ENCODE measurements at places on chromosomes 1 and 21. TPM values are rescaled to one million over a fixed set of nuclear protein-coding genes. Genes with fewer than 3 reads are reported as not detected.

DNA sequence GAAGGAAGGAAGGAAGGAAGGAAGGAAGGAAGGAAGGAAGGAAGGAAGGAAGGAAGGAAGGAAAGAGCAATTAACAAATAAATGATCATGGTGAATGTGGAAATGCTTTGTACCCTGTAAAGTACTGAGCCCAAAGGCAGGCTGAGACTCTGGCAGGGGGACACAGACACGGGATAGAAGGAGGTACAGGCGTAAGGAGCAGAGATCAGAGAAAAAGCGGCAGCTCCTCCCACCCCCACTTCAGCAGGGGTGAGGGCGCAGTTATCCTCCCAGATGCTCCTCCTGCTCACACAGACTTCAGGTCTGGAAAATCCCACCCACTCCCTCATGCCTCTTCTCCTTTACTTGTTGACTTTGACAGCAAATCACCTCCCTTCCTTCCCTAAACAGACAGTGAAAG is 464.5 kb downstream of the MATN1 start:
- H3K4me3 ChIP-seq = no peak overlapping the region
- H3K27me3 ChIP-seq = peaks cover 25% of the 10 kb centered on the region
- no peaks in the 10 kb centered on the region for H3K36me3 ChIP-seq
- DNase-seq = no peak

DNA sequence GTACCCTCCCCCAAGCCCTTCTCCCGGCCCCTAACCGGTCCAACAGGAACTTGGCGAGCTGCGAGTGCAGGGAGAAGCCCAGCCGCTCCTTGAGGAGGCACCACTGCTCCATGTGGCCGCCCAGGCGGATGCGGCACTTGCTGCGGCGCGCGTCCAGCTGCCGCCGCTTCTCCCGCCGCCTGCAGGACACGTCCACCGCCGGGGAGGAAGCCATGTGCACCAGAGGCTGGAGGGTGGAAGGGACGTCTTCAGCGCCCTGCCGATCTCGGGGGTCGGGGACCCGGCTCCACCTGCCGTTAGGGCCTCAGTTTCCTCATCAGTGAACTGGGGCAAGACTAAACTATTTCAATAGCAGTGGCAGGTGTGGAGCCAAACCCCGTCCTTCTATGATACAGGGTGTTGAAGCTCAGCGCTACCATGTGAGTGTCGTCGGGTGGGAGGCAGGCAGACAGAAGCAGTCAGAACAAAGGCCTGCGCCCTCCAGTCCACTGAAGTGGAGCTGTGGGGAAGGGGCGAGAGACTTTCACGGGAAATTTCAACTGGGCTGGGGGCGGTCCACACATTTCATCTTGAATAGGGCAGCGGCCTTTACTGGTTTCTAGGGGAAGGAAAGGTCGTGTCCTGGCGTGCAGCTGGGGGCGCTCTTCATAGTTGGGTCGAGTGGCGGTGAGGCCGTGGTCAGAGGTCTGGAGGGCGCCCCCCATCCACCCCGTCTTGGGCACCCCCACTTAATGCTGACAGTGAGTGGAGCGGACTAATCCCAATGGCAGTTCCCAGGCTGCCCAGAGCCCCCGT is 592 bp downstream of the ZNF692 start:
- H3K4me1 ChIP-seq = peaks cover 33% of the 10 kb centered on the region
- no peaks in the 10 kb centered on the region for H3K27me3 ChIP-seq
- H3K36me3 ChIP-seq = peaks cover 25% of the 10 kb centered on the region
- H3K4me3 ChIP-seq = peak overlapping the region; percentile 85
- DNase-seq = peak; percentile 80

DNA sequence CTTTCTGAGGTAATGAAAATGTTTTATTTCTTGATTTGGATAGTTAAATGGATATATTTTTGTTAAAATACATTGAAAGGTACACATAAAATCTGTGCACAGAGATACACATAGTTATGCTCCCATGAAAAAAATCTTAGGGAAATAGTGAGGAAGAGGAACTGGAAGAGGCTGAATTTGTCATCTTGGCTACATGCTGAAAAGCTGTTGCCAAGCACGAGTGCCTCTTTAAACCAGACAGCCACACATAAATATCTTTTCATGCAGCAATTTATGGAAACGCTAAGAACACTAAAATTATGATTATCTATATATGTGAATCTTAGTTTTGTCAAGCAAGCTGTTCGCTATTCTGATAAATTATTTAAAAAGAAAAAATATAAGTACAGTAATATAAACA is 12.8 kb upstream of the ADAR start:
- DNase-seq = peak; percentile 22
- H3K27me3 ChIP-seq = no peaks in the 10 kb centered on the region
- peaks cover 2% of the 10 kb centered on the region for H3K36me3 ChIP-seq

- DNase-seq = no peak
- H3K27ac ChIP-seq = no peak overlapping the region
- H3K4me1 ChIP-seq = no peaks in the 10 kb centered on the region
- H3K36me3 ChIP-seq = no peaks in the 10 kb centered on the region
- H3K27me3 ChIP-seq = no peaks in the 10 kb centered on the region
- H3K4me3 ChIP-seq = no peak overlapping the region
Measured at GRCh38 chr1:197342044-197342565, 74.1 kb downstream of the CRB1 start.

GRCh38 chr1:51833700-51834099 is 44.8 kb downstream of the NRDC start:
- no peak for DNase-seq
- H3K4me1 ChIP-seq = no peaks in the 10 kb centered on the region
- no peak overlapping the region for H3K4me3 ChIP-seq
- H3K27me3 ChIP-seq = no peaks in the 10 kb centered on the region

The ELOVL1 gene
- total RNA-seq = 25.4 TPM

DNA sequence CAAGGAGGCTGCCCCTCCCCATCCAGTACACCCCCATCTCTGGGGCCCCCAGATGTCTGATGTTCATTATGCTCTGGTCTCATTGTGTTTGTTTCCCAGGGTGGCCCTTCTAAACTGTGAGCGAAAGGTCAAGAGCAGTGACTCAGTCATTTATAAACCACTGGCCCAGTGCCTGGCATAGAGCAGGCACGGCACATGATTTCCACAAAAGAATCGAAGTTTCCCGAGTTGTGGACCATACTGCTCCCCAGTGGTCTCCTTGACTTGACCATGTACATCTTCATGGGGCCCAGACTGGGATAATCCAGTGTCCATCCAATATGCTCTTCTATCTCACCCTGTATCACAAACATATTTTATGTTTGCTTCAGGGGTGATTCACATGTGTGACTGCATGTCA is 153.3 kb downstream of the NR5A2 start:
- DNase-seq = no peak
- H3K4me3 ChIP-seq = no peak overlapping the region
- H3K4me1 ChIP-seq = peaks cover 6% of the 10 kb centered on the region
- no peaks in the 10 kb centered on the region for H3K36me3 ChIP-seq
- H3K27me3 ChIP-seq = no peaks in the 10 kb centered on the region

The TPTE gene
- total RNA-seq = not detected

The COL8A2 gene
- 35.7 TPM for total RNA-seq

DNA sequence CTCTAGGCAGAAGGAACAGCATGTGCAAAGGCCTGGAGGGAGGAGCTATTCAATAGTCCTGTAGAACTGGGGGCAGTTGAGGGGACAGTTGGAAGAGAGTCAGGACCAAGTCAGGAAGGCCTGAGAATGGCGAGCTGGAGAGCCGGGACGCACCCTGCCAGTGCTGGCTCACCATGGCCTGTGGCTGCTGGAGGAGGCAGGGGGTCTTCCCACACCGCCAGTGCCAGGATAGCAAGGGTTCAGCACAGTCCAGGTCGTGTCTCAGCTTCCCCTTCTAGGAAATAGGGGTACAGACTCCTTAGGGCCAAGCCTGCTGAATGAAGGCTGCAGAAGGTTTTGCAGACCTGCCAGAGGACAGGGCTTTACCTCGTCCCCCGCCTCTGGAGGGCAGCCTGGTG is 7.3 kb downstream of the PODN start:
- H3K36me3 ChIP-seq = peaks cover 2% of the 10 kb centered on the region
- peaks cover 23% of the 10 kb centered on the region for H3K4me1 ChIP-seq
- H3K27ac ChIP-seq = no peak overlapping the region
- peaks cover 3% of the 10 kb centered on the region for H3K27me3 ChIP-seq

- H3K4me3 ChIP-seq = no peak overlapping the region
- peaks cover 6% of the 10 kb centered on the region for H3K36me3 ChIP-seq
- peaks cover 10% of the 10 kb centered on the region for H3K4me1 ChIP-seq
- DNase-seq = no peak
- no peak overlapping the region for H3K27ac ChIP-seq
Measured at GRCh38 chr1:100358210-100358609, 5.9 kb downstream of the CDC14A start.

- no peak for DNase-seq
- peaks cover 20% of the 10 kb centered on the region for H3K4me1 ChIP-seq
- no peaks in the 10 kb centered on the region for H3K36me3 ChIP-seq
- no peaks in the 10 kb centered on the region for H3K27me3 ChIP-seq
Measured at GRCh38 chr1:226003502-226004170, 4.5 kb upstream of the SDE2 start.

GRCh38 chr21:34557261-34557660 is 45.3 kb upstream of the KCNE1 start:
- H3K27me3 ChIP-seq = no peaks in the 10 kb centered on the region
- peaks cover 3% of the 10 kb centered on the region for H3K4me1 ChIP-seq
- no peaks in the 10 kb centered on the region for H3K36me3 ChIP-seq

- H3K4me3 ChIP-seq = no peak overlapping the region
- no peak for DNase-seq
- peaks cover 23% of the 10 kb centered on the region for H3K4me1 ChIP-seq
Measured at GRCh38 chr1:231340328-231341013, 2.4 kb downstream of the SPRTN start.

GRCh38 chr1:7493711-7494454 is 277.2 kb upstream of the VAMP3 start:
- H3K4me1 ChIP-seq = peaks cover 58% of the 10 kb centered on the region
- no peaks in the 10 kb centered on the region for H3K36me3 ChIP-seq
- H3K27me3 ChIP-seq = peaks cover 2% of the 10 kb centered on the region
- peak overlapping the region; percentile 55 for H3K27ac ChIP-seq

The TRIM67 gene
- total RNA-seq = 0.04 TPM

GRCh38 chr1:29358183-29358582 is 121.9 kb downstream of the PTPRU start:
- H3K27ac ChIP-seq = no peak overlapping the region
- H3K36me3 ChIP-seq = no peaks in the 10 kb centered on the region
- H3K4me3 ChIP-seq = no peak overlapping the region
- no peaks in the 10 kb centered on the region for H3K4me1 ChIP-seq
- H3K27me3 ChIP-seq = peaks cover 5% of the 10 kb centered on the region
- DNase-seq = no peak

DNA sequence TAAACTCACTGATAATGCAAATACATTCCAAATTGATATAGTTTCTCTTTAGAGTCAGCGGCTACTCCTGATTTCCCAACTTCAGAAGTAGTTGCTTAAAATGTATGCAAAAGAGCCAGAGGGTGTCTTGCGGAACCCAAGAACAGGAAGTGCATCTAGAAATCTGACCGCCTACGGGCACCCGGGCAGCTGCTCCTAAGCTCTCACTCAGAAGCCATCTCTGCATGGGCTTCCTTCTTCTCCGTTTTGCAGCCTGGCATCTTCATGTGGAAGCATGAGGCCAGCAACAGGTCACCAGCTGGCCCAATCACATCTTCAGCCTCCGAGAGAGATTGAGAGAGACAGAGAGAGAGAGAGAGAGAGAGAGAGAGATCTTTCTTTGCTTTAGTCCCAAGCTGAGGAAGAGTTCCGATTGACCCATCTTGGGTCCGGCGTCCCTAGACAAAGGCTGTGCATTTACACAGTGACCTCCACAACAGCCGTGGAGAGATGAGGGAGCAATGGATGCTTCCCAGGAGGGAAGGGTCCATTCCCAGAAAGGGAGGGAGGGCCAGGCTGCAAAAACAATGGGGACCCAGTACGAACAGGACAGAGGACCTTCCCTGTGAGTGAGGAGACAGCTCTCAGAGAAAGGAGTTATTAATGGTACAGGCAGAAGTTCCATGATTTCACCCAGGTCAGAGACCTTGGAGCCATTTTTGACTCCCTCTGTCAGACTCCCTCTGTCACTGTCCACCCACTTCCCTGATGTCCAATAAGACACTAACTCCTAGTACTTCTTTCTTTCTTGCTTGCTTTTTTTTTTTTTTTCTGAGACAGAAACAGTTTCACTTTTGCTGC is 28.2 kb upstream of the SLC30A1 start:
- H3K4me3 ChIP-seq = peak overlapping the region; percentile 1
- H3K27ac ChIP-seq = peak overlapping the region; percentile 44
- H3K36me3 ChIP-seq = no peaks in the 10 kb centered on the region
- peak; percentile 62 for DNase-seq

The LCE6A gene
- total RNA-seq = not detected

DNA sequence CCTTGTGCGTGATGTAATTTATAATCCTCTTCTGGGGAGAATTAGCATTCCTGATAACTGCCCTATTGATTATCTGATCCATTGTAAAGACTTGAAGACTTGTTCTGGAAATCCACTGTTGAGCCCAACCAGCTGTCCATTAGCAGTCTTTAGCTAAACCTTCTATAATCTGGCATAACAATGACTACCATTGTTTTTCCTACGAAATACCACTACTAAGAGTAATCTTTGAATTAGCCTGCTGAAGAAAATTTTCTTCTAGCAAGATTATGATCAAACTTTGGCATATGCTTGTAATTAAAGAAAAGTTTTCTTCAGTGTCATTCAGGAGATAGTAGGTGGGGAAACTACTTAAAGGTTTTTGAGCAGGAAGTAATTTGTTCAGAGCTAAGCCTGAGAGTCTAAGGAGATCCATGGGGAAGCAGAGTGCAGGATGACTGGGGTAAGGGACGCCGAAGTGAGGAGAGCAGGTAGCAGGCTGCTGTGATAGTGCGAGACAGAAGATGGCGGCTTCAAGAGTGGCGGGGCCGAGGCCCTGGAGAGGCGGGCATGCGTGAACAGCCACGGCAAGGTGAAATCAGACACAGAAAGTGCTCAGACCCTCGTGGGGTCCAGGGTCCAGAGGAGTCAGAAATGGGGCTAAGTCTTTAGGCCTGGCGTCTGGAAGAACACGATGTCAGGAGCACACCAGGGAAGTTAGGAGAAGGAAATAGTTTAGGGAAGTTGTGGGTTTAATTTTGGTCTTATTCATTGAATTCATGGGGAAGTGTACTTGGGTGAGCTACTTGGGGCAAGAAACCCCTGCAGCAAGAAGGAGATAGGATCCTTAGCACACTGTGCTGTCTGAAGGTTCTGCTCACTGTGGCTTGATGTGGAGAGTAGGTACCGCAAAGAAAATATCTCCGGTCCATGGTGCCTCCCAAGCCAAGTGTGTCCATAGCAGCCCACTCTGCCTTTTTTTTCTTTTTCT is 112.6 kb upstream of the ADAR start:
- peaks cover 6% of the 10 kb centered on the region for H3K36me3 ChIP-seq
- no peak overlapping the region for H3K4me3 ChIP-seq
- no peak overlapping the region for H3K27ac ChIP-seq
- no peaks in the 10 kb centered on the region for H3K4me1 ChIP-seq
